ENCODE measurements at places on chromosomes 6 and 20.

- no peak for DNase-seq
Observed at GRCh38 chr6:165163519-165163918, 145.9 kb downstream of the C6orf118 start.

DNA sequence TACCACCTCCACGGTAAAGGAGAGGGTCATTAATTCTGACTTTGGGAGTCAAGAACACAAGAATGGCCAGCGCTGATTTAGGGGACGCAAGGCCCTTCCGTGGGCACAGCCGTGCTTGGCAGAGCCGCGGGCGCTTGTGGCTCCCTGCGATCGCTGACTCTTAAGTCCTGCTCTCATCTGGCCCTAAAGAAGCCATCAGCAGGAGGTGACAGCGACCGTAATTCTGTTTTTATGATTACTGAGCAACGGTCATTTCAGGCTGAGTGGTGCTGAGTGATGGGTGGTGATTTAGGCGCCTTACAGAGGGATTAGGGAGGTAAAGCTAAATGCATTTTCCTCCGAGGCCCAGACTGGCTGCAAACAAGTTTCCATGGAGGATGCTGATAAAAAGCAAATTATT is 364.6 kb upstream of the SULF2 start:
- DNase-seq: no peak

- no peak for DNase-seq
Observed at GRCh38 chr6:127519469-127519785, 292 bp upstream of the MTCL3 start.

DNA sequence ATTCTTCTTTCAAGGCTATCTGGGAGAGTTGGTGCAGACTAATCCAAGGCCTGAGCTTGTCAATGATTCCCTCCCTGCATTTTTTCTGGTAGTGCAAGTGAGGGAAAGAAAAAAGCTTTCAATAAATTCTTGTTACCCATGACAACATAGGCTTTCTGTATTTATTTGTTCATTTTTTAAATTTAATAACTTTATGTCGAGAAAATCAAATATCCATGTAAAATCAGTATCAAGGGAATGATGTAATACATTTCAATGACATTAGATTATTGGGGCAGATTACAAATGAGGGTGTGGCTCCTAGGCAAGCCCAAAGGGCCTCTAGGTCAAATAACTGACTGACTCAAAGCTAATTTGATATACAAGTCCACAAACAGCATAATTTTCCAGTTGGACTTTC is 104.0 kb downstream of the GJA1 start:
- no peak for DNase-seq

GRCh38 chr6:95232446-95232845 is 344.9 kb upstream of the MANEA start:
- DNase-seq: no peak

DNA sequence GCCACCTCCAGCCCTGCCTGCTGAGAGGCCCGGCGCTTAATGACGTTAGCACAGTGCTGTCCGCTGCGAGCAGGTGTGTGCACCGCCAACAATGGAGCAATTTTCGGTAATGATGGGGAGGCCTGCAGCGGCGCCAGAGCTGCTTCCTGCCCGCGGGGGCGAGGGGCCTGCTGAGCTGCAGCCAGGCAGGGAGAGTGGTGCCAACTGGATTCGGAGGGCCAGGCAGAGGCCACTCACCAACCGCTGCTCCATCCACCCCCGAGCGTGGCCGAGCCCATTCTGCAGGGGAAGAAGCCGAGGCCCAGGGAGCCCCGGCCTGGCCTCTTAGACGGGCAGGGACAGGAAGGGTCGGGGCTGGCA is 9.6 kb downstream of the HRH3 start:
- DNase-seq: no peak

GRCh38 chr6:130389142-130389541 is 23.3 kb downstream of the TMEM200A start:
- DNase-seq: no peak

GRCh38 chr6:2028457-2029038 is 216.9 kb downstream of the GMDS start:
- DNase-seq: no peak

DNA sequence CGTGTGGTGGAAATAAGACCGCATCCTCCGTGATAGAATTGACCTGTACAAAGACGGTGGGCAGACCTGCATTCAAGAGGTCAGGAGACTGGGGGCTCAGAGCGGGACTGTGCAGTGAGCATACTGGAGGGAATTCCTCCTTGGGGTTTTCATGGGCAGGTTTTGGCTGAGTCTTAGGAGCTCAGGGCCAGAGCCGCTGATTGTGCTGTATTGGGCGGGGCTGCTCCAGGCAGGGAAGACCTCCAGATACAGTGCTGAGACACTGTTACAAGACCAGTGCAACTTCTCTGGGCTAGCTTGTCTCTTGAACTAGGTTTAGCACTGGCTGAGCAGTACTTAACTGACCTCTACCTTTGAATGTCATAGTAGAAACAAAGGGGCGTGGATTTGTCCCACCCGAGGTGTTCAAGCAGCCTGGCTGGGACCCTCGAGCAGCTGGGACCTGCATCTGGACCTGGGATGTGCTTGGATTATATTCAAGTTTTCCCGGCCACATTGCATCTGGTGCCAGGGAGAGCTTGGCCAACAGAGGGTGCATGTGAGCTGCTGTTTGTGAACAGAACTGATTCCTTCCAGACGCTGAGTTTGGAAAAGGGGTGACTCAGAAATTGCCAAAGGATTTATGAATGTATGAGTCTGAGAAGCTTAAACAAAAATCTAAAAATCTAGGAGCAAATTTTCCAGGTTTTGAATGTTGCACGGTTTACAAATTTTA is 33.4 kb upstream of the SLC22A1 start:
- DNase-seq: no peak

GRCh38 chr6:150638765-150639164 is 39.1 kb downstream of the PLEKHG1 start:
- no peak for DNase-seq

DNA sequence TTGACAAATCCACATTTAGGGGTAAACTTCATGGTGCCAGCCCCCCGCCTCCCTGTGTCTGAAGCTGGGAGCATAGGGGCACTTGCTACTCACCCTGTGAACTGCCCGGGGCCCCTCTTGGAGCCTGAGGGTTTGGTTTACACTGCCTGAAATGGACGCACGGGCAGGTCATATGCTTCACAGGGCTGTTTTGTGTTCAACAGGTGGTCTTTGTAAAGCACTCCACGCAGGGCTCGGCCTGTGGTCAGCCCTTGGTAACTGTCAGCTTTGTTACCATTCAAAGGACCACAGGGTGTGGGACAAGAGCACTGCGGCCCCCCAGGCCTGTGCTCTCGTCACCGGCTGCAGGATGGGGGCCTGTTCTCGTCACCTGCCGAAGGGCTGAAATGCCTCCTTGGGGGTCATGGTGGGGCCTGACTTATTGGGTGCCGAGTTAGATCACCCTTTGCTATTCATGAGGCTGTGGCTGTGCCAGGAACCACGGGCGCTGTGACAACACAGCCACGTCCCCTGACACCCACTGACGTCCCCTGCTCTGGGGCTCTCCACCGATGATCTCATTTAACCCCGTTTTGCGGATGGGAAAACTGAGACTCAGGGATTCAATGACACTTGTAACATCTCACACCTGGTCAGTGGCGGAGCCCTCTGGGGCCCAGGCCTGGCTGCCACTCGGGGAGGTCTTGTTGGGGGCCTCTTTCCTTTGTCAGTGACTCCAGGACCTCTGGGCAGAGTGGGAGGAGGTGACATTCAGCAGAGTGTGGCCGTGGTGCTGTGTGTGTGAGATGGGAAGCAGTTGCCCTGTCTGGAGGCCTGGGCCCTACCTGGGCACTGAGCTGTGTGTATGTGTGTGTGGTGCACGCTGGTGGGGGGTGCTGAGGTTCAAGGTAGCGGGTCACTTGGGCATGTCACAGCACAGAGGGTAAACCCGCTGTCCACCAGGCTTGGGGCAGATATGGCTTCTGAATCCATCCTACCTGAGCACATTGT is 24.9 kb downstream of the ZBP1 start:
- DNase-seq: no peak

GRCh38 chr6:63803371-63803770 is 167.8 kb downstream of the PHF3 start:
- no peak for DNase-seq

GRCh38 chr20:64025101-64025825 is 10.7 kb upstream of the C20orf204 start:
- DNase-seq: no peak

GRCh38 chr20:41738604-41739206 is 120.5 kb upstream of the CHD6 start:
- DNase-seq: no peak

GRCh38 chr20:42742926-42743325 is 446.8 kb downstream of the PTPRT start:
- DNase-seq: no peak

GRCh38 chr6:40325041-40325440 is 262.1 kb downstream of the LRFN2 start:
- DNase-seq: no peak

GRCh38 chr6:113971741-113972140 is 793 bp upstream of the HDAC2 start:
- no peak for DNase-seq

DNA sequence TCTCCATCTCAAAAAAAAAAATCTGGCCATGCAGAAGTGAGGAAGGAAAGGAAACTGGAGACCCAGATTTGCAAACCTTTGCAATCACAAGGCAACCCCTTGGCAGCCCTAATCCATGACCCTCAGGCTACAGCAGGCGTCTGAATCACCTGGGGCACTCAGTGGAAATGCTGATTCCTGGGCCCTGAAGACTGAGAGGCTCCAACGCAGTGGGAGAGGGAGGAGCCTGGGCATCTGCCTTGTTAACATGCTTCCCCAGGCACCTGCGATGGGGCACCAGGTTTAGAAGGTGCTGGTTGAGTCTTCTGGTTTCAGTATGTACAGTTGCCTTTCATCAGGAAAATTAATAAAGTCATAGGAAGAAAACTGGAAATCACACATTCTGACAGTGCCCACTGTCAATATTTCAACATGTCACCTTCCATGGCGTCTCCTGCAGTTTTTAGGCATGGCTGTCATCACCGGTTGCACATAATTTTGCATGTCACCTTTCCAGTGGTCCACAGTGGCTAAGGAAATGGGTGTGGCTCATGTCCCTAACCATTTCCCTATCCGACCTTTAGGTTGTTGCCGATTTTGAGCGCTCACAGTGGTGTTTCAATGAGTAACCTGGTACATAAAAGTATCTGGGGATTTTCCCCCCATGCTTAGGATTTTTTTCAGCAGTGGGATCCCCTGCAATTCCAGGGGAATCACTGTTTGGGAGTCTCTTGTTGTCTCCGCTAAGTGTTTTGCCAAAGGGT is 56.9 kb downstream of the PREX1 start:
- no peak for DNase-seq

DNA sequence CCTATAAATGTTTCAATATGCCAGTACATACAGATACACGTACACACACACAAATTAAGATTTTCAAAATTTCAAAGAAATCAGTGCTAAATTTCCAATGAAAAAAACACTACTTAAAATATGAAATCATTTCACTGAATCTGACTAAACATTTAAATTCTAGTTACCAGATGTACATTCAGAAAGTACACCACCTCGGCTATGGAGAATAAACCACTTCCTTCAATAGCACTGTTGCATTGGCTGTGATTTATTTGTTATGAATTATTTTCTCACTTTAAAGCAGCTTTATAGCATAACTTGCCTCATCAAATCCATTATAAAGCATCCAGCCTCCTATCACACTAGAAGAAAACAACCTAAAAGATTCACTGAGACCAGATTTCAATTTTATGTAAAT is 36.6 kb downstream of the HBS1L start:
- no peak for DNase-seq

DNA sequence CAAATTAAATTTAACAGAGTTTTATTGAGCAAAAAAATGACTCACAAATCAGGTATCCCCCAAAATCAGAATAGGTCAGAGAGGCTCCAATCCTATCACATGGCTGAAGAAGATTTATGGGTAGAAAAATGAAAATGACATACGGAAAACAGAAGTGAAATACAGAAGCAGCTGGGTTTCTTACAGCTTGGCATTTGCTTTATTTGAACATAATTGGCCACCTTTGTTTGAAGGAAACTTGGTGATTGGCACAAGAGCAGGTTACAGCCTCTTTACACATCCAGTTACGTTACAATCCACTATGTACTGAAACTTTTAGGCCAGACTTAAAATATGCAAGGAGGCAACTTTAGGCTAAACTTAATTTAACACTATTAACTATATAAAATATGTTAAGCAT is 11.7 kb upstream of the TREM2 start:
- no peak for DNase-seq

GRCh38 chr6:29965563-29965872 is 23.2 kb downstream of the HLA-A start:
- no peak for DNase-seq

DNA sequence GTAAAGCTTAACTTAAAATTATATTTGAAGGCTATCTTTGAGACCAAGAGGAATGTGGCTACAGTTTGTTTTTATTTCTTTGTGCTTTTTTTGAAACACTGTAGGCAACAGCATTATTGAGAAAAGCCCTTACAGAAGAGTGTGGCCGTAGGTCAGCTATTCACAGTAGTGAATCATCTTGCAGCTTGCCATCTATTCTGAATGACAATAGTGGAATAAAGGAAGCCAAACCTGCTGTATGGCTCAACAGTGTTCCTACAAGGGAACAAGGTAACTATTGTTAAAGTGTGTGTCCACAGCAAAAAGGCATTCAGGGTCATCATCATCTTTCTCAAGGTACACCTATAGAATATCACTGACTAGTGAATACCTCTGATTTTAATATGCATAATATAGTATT is 88.5 kb downstream of the KIZ start:
- DNase-seq: no peak

GRCh38 chr6:47631269-47631772 is 67.1 kb upstream of the ADGRF4 start:
- DNase-seq: no peak

GRCh38 chr6:169722362-169723199 is 1.7 kb downstream of the PHF10 start:
- no peak for DNase-seq

DNA sequence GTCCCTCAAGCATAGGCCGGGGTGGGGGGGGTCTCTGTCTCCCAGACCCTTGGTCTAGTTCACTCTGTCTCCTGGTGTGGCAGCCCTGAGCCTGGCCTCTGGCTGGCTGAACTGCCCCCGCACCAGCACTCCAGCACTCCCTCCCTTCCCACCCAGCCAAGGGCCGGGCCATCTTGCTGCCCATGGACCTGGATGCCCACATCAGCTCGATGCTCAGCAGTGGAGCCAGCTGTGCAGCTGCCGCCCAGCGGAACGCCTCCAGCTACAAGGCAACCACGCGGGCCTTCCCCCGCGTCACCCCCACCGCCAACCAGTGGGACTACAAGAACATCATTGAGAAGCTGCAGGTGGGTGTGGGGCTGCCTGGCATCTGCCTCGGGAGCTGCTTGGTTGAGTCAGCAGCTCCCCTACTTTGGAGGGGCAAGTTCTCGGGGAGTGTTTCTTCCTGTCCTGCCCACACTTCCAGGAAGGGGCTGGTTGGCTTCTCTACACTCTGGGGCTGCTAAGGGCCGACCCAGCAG is 28.4 kb downstream of the UQCC2 start:
- DNase-seq: no peak

All from stimulated activated CD8-positive, alpha-beta memory T cell treated with anti-CD3 and anti-CD28 coated beads, Interleukin-2, amount 100 ng/mL, for 1 hour (primary cell).